NCI-H510A (cell line): ENCODE measurements at places on chromosomes 1 and 21.

GRCh38 chr1:154730259-154730658, 122.3 kb upstream of the ADAR start:
- peak; percentile 81 for DNase-seq

DNA sequence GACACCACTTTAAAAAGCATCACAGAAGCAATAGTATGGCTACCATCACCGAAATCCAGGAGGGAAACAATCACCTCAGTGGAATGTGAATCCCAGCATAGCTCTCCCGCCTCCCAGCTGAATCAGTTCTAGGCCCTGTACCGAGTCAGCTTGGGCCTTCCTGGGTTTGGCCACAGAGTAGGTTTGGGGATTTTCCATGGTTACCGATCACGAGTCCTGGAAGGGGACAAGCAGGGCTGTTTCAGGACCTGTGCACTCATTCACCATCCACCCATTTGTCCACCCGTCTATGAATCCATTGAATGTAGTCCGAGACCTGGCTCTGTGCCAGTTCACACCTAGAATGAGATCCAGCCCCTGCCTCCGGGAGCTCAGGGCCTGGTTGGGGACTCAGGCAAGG, 94.2 kb downstream of the ARHGEF10L start:
- DNase-seq = no peak

GRCh38 chr1:212607206-212607912, 1.2 kb upstream of the ATF3 start:
- no peak for DNase-seq

DNA sequence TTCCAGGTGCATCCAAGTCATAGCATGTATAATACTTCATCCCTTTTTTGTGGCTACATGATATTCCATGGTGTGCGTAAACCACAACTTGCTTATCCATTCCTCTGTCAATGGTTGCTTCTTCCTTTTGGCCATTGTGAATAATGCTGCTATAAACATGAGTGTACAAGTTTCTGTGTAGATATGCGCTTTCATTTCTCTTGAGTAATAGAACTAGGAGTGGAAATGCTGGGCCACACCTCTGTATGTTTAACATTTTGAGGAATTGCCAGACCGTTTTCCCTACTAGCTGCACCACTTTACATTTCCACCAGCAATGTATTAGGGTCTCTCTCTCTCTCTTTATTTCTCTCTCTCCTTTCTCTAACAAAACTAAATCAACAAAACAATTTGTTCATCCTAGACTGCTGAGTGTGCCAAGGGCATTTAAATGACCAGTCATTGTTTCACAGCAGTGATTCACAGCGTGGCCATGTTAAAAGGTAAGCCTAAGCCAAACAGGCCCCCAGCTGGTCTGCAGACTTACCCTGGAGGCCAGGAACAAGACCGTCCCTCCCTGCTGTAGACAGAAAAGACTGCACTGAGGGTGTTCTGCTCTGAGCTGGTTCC, 53.2 kb upstream of the LYST start:
- DNase-seq = no peak

DNA sequence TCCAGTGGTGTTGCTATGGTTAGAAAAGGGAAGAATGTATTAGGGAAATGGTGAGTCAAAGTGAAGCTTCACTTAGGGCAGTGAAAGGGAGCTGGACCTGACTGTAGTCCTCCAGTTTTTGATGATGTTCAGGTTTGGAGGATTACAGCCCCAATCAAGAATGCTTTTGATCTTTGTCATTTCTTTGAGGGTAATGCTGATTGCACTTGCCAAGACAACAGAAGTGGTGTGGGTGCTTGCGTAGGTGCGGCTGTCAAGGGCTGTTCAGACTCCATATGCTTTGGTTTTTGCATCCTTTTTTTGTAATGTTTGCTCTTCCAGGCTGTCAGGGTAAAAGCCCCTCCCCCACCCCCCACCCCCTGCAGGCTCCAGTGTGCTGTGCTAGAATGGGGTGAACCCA, 38.9 kb downstream of the HHAT start:
- DNase-seq = no peak

DNA sequence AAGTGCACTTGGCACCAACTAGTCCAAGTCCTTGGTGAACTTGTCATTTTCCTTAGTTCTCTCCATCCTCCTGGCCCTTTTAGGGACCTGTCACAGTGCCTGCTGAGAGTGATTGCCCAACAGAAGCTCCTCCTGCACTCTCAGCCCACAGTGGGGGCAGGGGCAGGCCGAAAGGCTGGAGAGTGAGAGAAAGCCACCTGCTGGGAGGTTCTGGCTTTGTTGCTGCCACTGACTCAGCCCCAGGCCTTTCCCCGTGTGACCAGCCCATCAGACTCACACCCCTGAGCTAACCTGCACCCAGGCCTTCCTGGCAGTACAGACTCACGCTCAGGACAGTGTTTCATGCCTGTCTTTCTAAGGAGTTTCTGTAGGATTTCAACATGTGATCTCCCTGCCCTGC, 17.1 kb upstream of the PROK1 start:
- peak; percentile 41 for DNase-seq

GRCh38 chr1:228217551-228218344, 9.9 kb downstream of the OBSCN start:
- DNase-seq = no peak

GRCh38 chr1:234725177-234726132, 115.5 kb upstream of the IRF2BP2 start:
- DNase-seq = no peak

GRCh38 chr1:63537940-63538339, 14.6 kb downstream of the EFCAB7 start:
- DNase-seq = no peak

GRCh38 chr1:11784993-11785769, 20.6 kb downstream of the MTHFR start:
- peak; percentile 31 for DNase-seq

GRCh38 chr1:57369889-57370288, 54.0 kb downstream of the DAB1 start:
- no peak for DNase-seq

DNA sequence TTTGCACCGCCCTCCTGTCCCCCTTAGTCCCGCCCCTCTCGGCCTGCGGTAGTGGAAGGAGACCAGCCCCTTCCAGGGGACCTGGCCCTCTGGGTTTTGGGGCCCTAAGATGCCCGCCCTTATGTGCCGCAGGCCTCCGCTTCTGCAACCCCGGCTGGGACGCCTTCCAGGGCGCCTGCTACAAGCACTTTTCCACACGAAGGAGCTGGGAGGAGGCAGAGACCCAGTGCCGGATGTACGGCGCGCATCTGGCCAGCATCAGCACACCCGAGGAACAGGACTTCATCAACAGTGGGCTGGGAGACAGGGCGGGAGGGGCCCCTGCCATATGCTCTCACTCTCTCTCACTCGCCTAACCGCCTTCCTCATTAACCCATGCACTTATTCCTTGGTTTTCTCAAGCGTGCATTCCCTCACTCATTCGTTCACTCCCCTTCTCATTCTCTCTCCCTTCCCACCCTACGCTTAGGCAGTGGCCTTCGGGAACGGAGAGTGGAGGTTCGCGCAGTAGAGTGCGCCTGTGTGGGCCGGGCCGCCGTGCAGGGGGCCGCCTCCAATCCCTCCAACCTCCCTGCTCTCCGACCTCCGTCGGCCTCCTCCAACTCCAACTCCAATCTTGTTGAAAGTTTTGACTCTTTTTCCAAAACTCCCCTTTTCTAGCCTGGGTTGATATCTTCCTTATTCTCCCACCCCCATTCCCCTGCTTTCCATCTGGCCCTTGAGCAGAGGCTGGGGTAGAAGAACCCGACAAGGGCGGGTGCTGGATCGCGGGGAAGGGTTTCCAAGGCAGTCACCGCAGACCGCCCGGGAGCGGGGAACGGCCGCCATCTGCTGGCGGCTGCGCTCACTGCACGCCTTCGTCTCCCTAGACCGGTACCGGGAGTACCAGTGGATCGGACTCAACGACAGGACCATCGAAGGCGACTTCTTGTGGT, 15.2 kb downstream of the BCAN start:
- DNase-seq = peak; percentile 19

- no peak for DNase-seq
Measured at GRCh38 chr1:246245541-246245940, 261.5 kb downstream of the SMYD3 start.

GRCh38 chr1:225464851-225465792, 37.3 kb upstream of the LBR start:
- DNase-seq = no peak

DNA sequence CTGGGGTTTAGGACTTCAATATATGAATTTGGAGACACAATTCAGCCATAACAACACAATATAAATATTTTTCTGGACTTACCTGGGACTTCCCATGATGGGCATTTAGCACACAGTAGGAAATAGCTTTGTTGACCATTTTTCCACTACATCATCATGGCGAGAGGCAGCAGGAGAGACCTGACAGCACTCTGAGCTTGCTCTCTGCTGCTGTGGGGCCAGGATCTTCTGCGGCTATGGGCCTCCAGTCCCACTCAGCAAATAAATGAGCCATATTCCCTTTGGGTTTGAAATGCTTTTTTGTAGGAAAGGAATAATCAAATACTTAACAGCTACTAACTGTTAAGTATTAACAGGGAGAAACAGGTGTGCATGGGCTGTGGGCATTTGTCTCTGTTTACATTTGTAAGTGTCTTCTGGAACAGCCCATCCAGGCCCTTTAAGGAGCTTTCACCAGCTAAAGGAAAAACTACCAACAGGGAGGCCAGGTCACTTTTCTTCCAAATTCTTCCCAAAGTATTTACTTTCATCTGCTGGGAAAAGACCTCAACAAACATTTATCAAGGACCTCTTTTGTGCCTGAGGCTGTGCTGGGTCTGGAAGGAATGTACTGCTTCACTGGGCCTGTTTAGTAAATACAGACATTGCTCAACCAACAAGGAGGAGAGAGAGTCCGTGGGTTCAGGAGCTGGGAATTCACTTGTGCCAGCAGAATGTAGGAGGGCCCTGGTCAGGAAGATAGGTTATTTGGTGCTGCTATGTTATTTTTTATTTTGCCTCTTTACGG, 133.2 kb downstream of the LRIG2 start:
- DNase-seq = no peak

DNA sequence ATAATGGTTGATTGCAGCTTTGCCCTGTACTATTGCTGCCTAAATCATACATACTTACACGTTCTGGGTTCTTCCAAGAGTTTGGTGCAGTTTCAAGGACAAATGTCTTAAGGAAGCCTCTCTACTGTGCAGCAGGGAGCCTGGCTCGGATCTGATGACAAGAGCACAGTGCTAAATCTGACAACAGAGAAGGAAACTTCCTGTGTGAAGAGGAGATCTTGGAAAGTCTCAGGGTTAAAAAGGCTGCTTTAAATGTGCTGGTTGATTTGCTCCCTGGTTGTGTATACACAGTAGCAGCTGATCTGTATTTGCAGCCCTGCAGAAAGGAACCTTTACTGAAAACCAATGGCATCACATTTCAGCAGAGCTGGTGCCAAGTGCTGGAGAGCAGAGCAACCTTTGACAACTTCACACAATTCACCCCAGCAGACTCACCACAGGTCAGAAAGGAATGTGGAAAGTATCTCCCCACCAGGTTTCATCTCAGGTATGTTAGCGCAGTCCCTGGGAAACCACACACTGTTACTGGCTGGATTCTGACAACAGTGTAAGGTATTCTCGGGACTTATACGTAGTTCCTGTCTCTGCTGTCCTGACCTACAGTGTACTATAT, 355.0 kb upstream of the ESRRG start:
- peak; percentile 37 for DNase-seq

DNA sequence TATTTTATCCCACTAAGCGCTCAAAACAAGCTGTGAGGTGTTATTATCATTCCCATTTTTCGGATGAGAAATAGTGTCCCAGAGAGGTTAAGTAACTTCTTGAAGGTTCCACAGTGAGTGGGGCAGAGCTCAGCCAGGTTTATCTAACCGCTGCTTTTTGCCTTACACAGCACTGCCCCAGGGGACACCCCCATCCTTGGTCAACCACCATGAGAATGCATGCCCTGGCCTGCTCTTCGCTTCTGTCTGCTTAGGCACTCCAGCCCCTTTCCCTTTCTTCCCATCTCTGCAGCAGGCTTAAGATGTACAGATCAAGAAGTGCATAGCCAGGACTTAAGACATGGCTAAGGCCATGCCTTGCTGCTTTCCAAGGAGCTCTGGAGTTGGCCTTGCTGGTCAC, 159.0 kb upstream of the CD34 start:
- DNase-seq = no peak

DNA sequence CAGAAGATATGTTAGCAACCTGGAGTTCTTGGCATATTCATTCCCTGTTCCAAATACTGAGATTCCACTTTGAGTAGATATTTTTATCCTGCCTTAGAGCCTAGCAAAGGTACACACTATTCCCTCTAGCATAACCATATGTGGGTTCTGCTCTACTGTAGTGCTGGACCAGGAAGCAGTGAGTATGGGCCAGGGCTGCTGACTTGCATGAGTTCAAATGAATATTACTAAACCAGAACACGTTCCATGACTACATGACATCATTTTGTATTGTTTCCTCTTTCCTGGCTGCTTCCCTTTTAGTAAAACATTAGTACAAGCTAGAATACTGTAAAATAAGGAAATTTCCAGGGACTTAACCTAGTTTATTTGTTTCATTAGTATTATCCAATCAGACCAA, 41.1 kb downstream of the TNFSF18 start:
- DNase-seq = no peak

DNA sequence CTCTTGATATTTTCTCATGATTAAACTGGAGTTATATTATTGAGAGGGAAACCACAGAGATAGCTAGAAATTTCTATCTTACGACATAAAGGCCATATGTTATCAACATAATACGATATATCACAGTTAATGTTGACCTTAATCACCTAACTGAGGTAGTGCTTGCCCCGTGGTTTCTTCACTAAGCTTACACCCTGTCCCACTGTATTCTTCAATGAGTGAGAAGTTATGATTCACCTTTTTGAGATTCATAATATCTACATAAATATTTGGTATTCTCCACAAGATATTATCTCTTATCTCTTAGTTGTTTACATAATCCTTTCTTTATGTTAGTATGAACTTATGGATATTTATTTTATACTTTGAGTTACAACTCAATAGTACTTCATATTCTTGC, 1714.1 kb downstream of the BRINP3 start:
- no peak for DNase-seq

DNA sequence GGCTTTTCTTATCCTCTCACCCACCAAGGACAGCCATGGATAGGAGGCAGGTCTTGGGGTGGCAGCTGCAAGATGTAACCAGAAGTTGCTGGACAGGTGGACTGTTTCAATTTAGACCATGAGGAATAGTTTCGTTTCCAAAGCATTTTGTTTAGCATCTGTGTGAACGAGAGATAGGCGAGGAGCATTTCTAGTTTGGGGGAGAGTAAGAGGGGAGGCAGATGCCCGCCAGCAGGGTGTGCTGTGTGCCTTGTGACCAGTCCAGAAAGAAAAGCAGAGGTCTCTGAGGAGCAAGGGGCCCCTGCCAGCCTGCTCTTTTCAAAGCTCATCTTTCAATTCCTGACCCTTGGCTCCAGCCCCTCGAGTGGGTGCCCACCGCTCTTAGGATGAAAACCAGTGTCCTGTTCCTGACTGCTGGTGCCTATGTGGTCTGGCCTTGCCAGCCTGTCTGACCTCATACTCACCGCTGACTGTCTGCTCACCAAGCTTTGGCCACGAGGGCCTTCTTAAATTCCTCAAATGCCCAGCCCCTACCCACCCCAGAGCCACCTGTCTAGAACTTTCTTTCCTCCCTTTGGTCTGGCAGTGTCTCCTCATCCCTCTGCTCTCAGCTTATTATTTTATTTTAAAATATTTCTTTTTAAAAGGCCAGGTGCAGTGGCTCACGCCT, 8.5 kb downstream of the SERINC2 start:
- DNase-seq = no peak
